Ovary (tissue), 10 donors: ENCODE measurements at places on chromosomes 2 and 18.

DNA sequence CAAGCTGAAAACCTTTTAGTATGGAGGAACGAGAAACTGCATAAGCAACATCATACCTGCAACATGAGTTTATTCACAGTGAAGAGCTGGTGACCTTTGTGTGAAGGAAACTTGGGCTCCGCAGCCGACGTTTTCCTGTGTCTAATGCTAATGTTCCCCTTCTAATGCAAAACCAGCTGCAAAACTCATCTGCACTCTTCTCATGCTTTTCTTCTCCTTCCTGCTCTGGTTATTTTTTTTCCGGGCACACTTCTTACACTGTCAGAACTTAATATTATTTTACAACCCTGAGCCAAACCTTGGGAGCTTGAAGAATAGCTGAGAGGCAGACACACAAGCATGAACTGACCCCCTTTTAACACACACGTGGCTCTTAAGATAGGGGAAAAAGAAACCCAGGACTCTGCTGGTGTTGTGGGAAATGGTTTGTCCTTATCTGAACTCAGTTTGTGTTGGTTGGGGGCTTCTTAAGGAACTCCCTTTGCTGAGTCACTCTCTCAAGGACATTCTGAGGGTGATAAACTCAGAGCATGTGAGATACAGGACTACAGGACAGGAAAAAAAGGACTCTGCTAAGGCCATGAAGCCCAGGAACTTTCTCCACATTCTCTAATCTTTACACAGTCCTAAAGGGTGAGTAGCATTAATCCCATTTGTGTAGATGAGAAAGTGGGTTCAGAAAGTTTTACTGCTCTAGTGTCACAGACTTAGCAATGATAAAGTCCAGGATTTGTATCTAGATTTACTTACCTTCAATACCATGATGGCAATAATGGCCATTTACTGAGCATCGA lies 439.3 kb upstream of the TRIB2 start:
- DNase-seq, result no peak

- no peak for DNase-seq
These were observed 61.3 kb downstream of the CUL3 start for GRCh38 chr2:224523626-224524577.

- DNase-seq, result no peak
These were observed 171.3 kb downstream of the THADA start for GRCh38 chr2:43424262-43425207.

- DNase-seq, result no peak
These were observed at the start of gene FAM124B for GRCh38 chr2:224401641-224402342. Gene FAM124B (minus strand): TSS chr2:224402107. CDS start chr2:224401768, 339 bp downstream.

DNA sequence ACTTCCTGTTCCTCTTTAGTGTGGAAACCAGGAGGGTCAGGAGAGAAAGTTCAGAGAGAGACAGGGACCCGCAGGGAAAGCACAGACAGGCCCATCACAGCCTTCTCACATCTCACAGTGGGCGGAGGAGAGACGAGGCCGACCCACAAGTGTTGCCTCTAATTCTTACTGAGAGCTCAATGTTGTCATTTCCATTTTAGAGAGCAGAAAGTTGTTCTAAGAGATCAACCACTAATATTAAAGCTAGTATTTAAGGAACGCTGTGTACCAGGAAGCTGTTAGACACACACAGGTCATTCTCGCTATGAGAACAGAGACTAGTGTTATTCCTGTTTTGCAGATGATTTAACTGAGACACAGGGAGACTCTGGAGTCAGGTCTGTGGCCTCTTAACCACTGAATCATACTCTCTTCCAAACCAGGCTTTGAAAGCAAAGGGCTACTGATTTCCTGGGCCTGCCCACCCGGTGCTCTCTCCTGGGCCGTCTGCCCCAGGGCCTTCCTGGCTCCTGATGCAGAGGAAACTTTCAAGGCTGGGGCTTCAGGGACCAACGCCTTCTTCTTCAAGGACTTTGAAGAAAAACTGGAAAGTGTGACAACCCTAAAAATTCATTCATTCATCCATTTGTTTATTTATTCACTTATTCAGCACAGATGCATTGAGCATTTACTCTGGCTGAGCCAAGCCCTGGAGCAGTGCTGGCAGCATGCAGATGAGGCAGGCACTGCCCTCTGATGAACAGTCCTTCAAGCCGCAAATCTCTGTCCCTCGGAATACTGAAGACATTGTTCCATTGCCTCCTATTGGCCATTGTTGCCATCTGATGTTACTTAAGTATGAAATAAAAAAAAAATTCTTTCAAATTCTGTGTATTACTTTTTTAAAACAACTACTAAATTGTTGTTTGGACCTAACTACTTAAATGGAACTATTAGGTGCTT lies 37.2 kb upstream of the BIN1 start:
- no peak for DNase-seq
